Transverse colon (tissue), 4 donors: ENCODE measurements at places on chromosomes 2 and 18.
A peak's percentile ranks its signal among the peaks of the same experiment; 100 is the strongest.

GRCh38 chr18:78875016-78875777 lies 104.4 kb upstream of the SALL3 start:
- DNase-seq = peak; percentile 25

DNA sequence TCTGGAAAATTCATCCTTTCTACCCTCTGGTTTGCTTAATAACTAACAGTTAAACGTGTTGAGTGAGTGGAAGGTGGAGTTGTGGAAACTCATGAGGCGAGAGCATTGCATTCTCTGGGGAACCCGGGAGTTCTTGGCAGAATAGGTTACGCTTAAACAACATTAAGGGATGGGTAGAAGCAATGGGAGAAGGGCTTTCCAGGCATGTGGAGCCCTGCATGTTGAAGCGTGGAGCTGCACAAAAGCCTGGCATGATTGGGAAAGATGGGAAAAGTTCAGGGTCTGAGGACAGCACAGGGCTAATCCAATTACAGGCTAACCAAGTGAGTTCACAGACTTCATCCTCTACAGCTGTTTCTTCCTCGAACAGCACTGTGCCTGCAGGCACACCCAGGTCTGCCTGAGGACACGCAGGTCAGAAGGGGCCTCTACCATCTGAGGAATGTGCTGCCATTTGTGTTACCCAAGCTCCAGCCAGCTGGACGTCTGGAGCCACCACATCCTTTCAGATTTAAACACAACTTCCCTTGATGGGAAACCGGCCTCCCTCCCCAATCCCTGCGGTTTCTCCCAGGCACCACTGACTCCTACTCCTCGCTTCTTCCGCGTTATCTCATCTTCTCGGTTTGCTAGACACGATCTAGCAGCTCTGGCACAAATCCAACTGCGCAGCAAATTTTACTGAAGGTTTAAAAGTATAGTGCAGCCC lies 164.2 kb downstream of the ANTXR1 start:
- peak; percentile 46 for DNase-seq

DNA sequence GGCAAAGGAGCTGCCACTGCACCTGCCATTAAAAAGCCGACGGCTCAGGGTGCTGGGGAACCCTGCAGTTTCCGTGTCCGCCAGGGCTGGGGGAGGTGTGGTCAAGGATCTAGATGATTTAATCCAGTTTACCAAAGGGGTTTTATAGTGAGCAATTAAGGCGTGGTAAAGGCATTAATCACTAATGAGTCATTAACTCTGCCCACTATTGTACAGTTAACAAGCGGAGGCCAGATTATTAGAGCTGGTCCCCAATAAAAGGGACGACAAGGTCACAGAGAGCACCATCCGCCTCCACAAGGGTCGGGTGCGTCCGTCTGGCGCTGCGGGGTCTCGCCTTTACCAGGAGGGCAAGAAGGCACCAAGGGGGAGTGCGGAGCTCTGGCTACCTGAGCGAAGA lies 9.6 kb downstream of the RAX start:
- DNase-seq = no peak

GRCh38 chr2:180983468-180984242 lies 3.2 kb downstream of the UBE2E3 start:
- peak; percentile 31 for DNase-seq

DNA sequence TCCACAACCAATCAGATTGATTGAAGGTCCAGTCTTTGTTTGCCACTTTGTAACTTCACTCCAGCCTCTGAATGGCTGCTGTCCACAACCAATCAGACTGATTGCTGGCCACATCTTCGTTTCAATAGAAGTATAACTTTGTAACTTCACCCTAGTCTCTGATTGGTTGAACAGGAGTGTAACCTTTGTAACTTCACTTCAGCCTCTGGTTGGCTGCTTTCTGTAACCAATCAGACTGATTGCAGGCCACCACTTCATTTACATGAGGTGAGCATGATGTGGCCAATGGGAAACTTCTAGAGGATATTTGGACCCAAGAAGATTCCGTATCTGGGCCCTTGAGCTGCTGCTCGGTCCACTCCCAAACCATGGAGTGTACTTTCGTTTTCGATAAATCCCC lies 16.9 kb upstream of the ALPP start:
- DNase-seq = no peak

DNA sequence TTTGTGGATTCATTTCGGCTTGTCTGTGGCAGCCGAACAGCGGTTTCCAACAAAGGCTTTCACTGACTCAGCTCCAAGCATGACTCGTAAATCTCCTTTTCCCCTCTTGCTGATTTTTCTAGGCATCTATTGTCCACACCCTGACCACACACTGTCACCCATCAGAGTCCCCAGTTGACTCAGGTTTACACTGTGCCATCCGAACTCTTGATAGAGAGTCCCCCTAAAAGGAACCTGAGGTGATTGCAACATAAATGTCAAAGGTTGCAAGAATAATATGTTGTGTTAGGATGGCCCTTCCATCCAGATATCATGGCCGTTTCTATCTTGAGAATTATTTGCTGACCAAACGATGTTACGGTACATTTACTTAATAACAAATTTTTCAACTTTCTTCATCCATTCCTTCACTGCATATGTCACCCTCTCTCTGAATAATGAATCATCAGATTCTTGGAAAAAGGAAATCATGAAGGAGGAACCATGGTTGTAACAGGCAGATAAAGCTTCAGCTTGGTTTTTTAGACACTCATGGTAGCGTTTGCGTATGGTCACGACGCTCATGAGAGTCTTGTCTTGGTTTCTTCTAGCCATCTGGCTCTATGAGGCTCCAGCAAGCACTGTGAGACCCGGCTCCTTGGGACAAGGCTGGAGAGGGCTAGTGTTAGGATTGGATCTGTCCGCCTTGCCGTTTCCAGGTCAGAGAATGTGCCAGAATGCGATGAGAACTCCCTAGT lies 72.1 kb downstream of the NPAS2 start:
- no peak for DNase-seq

- DNase-seq = no peak
Measured at GRCh38 chr18:55585065-55585919, 2.7 kb downstream of the TCF4 start.

DNA sequence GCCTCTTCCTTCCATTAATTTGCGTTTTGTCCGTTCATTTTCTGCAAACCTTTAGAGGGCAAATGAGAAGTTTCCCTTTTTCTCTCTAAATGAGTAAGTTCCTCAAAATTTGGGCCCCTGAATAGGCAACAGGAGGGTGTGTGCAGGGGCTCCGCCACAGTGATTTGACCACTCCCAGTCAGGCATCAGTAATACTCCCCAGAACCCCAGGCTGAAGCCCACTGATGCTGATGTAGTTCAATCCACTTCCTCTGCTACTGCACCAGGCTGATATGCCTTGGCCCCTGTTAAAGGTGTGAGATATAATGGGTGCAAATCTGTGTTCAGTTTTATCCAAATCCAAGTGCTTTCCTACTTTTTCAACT lies 1150.0 kb downstream of the RPIA start:
- DNase-seq = no peak

DNA sequence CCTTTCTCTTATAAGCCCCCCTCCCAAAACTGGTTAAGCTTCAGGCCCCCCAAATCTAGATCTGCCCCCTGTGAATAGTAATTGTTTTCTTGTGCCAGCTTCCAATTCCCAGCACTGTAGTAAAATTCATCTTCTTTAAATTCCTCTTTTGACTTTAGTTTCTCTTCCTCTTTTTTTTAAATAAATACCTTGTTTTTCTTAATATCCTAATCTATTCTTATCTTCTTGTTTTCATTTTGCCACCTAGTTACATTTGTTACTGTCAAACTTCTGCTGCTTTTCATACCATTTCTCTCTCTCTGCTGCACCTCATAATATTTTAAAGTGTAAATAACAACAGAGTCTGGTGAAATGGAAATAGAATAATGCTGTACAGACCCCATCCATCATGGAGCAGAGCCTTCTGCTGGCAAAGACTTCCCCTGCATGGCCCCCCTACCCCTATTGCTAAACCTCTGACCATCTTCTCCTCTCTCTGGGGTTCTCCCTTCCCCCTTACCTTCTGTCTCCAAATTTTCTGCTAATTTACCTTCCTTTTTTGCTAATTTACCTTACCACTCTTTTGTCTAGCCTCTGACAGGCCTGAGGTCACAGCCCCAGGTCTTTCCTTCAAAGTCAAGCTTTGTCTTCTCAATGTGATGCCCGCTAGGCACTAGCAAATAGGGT lies 94.9 kb upstream of the PAPOLG start:
- no peak for DNase-seq

- DNase-seq = peak; percentile 77
Measured at GRCh38 chr2:10398496-10398895, 49.6 kb downstream of the ODC1 start.

DNA sequence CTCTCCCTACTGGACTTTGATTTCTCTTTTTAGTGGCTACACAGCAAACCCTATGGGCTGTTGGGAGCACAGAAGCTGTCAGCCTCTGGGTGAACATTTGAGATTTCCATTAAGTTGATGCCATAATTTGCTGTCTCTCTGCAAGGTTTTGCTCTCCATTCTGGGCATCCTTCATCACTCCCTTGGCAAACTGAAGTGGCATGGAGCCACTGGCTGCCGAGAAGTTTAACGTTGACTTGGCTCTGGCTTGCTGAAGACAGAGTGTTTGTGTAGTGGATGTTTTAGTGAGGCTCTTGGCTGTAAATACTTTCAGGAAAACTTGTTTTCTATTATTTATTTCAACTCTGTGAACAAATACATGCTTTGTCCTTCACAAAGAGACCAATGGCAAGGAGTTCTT lies 91.5 kb downstream of the ALK start:
- DNase-seq = no peak

DNA sequence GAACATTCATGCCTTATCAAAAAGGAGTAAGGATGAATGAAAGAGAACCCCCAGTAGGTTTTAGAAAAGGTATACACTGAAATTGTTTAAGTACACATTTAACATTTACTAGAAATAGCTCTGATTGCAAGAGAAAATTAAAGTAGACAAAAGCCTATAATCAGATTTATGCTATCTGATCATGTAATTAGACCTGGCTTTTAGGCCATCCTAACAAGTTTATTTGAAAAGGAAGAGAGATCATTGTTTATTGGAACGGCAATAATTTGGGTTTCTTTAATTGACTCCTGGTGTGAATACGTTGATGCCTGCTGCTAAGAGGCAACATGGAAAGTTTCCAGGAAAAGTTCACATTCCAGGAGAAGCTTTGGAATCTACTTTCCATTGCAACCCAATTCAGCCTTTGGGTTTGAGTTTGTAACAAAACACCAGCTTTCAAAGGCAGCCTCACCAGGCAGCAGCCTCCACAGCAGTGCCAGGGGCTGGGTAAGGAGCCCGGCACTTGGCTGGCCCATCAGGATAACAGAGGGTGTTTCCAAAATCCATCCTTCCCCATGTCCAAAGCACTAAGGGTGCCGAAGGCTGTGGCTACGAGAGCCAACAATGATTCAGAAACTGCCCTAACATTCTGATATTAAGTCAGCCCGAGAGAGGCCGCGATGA lies 18.0 kb downstream of the FZD7 start:
- DNase-seq = no peak

DNA sequence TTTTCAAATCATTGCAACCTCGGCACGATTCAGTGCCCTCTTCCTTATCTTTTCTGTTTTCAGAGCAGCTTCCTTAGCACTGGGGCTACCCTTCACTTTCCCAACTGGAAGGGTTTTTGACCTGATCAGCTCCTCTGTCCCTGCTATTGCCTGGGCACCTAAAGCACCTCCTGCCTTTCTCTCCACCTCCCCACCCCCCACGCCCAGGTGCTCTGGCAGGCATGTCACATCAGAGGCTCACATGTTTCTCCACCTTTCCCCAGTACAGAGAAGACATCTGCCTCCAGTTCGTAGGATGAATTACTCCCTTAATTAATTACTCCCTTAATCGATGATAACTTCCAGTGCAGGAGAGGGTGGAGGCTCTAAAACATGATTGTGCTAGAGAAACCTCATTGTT lies 88.7 kb upstream of the LCLAT1 start:
- no peak for DNase-seq
